ENCODE measurements at places on chromosomes 3 and 15.

- no peak for DNase-seq
These were observed 8.2 kb upstream of the VGLL4 start for GRCh38 chr3:11651900-11652299.

DNA sequence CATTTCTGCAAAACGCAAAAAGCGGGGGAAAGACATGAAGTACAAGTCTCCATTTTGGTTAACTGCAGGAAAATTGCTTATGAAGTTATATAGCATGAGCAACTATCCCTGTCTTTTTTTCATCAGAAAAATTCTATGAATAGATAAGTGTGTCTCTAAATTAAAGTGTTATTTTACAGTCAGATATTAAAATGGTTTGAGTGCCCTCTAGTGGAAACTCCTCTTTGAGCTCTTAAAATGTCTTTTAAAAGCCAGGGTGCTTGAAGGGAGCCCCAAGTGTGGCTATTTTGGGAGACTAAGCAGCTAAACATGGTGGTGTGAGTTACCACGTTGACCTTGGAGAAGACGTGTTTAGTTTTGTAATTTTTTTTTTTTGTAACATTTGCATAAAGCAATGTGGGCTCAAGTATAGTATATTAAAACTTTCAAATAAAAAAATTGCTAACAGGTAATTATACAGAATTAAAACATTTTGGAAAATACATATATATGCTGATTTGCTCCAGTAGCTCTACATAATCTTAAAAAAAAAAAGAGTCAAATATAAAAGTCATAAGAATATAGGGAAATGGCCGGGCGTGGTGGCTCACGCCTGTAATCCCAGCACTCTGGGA is 77.2 kb downstream of the PPP2R3A start:
- DNase-seq, result no peak

DNA sequence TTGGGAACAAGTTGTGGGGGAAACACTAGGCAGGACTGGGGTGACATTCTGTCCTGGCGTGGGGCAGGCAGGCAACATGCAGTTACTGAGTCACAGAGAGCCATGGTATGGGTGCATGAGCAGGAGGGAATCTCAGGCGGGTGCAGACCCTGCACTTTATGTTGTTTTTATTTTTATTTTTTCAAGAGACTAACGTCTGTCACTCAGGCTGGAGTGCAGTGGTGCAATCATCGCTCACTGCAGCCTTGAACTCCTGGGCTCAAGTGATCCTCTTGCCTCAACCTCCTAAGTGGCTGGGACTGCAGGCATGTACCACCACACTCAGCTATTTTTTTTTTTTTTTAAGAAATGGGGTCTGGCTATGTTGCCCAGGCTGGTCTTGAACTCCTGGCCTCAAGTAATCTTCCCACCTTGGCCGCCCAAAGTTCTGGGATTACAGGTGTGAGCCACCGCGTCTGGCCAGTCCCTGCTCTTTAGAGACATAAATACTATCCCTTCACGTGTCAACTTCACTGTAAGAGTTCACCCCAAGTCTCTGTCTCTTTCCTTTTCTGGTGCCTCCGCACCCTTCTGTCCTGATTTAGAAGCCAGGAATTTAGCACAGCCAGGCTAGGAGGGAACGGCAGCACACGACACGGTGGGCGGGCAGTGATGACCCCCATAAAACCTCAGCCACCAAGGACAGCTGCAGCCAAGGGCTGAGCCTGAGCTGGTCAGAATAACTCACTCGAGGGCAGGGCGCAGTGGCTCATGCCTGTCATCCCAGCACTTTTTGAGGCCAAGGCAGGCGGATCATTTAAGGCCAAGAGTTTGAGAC is 72.8 kb upstream of the IQSEC1 start:
- no peak for DNase-seq

DNA sequence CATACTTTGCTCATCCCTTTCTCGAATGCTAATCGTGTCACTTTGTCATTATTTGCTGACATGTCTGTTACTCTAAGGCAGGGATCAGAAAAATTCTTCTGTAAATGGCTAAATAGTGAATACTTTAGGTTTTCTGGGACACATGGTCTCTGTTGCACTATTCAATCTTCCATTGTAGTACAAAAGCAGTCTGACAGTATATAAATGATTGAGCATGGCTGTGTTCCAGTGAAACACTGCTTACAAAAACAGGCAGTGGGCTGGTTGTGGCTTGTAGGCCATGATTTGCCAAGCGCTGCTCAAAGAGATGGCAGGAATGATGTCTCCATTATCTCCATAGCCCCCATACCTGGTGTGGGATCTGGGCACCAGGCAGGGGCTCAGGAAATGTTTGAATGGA is 45.6 kb downstream of the TMEM266 start:
- no peak for DNase-seq

GRCh38 chr3:9398700-9399336 is 1.4 kb downstream of the SETD5 start:
- no peak for DNase-seq

- DNase-seq, result no peak
These were observed 42.1 kb downstream of the IGF1R start for GRCh38 chr15:98690272-98690950.

DNA sequence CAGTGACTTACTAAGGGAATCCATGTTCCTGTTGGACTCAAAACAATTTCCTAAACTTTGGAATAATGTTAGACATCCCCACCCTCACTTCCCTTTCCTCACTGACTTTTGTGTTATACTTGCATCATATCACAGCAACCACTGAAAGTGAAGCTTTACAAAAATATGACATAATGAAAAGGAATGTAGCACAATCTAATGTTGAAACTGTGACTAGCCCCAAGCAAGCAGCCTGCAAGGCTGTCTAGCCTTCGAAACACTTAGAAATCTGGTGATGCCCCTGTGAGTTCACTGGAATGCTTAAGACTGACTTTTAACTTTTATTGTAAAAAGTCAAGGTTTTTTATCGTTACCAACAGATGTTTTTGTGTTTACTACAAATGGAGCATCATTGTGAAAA is 203.7 kb upstream of the ZNF385D start:
- no peak for DNase-seq

DNA sequence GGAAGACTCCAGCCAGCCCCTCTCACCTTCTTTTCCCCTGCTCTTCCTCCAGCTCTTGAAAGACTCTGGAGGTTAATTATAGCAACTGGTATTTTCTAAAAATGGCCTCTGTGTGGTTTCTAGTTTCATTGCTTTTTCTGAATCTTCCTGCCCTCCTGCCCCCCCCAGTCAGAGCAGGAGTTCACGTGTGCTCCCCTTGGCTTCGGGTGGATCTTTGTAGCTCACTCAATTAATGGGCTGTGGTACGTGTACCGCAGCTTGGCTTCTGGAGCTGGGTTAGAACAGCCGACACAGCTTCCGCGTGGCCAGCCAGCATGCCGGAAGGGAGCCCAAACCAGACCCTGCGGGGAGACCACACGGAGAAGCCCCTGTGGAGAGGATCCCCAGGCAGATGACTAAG is 31.5 kb downstream of the TM2D3 start:
- no peak for DNase-seq

GRCh38 chr3:79086514-79086913 is 681.3 kb downstream of the ROBO1 start:
- no peak for DNase-seq

DNA sequence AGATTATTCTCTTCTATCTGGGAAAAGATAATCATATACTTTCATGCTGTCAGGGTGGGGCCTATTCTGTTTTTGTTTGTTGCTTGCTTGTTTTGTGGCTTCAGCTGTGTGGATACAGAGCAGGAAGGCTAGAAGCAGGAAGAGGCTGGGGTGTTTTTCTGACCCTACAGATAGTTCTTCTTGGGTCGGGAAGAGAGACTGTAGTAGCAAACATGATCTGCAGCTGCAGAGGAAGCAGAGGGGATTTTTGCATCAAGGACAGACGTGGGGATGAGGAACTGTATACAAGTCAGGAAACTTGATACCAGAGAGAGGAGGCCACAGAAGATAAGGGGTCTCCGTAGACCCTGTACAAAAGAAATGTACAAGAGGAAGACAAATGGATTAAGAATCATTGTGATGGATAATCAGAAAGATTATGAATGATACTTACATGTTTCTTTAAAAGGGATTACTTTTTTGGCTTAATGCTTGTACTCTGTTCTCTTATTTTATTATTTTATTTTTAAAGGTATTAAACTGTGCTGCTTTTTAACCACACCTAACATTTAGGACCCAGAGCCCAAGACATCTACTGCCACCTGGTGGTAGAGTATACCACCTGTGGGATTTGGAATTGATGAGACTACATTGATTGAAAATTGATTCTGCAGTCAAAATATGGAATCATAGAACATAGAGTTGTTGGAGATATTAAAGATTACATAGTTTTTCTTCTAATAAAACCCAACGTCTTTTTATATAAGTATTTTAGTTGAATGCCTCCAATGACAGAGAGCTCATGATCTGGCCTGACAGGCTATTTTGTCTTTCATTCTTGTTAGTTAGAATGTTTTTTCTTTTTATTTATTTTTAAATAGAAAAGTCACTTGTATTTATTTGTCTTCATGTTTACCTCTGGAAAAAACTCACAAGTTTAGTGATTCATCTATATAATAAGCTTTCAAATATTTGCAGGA is 87.3 kb upstream of the ROPN1 start:
- DNase-seq, result no peak

- DNase-seq, result no peak
These were observed 81.6 kb upstream of the CHMP2B start for GRCh38 chr3:87145553-87145952.

- DNase-seq, result no peak
These were observed 12.4 kb downstream of the GP5 start for GRCh38 chr3:194386648-194387047.

- DNase-seq, result no peak
These were observed 3.3 kb upstream of the CEP97 start for GRCh38 chr3:101720851-101721840.
